ENCODE measurements at places on chromosomes 16 and 17. TPM values are rescaled to one million over a fixed set of nuclear protein-coding genes. Genes with fewer than 3 reads are reported as not detected.

The PRSS27 gene
- total RNA-seq: 0.65 TPM

DNA sequence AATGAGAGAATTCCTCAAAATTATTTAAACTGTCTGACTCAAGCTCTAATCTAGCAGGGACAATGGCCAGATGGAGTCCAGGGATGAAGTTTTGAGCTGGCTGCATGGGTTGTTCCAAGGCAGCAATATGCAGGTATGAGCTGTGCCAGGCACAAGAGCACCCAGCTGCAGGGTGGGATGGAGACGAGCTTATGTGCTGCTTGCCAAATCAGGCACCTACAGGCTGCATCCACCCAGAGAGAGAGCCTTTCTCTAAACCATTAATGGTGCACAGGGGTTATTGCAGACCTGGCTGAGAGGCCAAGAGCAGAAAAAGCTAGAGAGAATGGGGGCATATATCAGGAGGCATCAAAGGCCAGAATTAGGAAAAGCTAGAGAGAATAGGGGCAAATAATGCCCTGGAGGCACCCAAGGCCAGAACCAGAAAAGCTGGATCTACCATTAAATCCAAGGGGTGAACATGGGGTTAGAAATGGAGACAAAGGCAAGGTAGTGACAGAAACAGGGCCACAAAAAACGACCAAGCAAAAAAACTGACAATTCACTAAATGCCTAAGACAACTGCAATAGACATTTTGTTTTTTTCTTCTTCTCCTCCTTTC lies 11.0 kb downstream of the KRT33A start:
- DNase-seq: no peak

DNA sequence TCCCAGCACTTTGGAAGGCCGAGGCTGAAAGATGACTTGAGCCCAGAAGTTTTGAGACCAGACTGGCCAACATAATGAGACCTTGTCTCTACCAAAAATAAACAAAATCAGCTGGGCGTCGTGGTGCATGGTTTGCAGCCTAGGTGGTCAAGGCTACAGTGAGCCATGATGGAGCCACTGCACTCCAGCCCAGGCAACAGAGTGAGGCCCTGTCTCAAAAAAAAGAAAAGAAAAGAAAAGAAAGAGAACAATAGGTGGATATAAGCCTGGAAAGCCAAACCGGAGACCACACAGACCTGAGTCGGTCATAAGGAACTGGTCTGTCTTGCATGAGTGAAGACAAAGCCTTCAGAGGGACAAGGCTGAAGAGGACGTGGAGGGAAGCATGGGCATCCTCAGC lies 14.4 kb downstream of the ATP6V0D1 start:
- DNase-seq: no peak

GRCh38 chr16:82660075-82660645 lies 33.4 kb downstream of the CDH13 start:
- no peak for DNase-seq

- no peak for DNase-seq
Measured at GRCh38 chr16:86508028-86508946, 2.0 kb upstream of the FOXF1 start.

The SPATA22 gene
- total RNA-seq: not detected
